IPS-NIHi11 (cell line): ENCODE measurements at places on chromosomes 12 and 14.

- DNase-seq = peak; percentile 78
Observed at GRCh38 chr14:102508774-102509745, 516 bp downstream of the ANKRD9 start.

GRCh38 chr12:66013224-66013623 lies 117.3 kb downstream of the LLPH start:
- no peak for DNase-seq

- DNase-seq = no peak
Observed at GRCh38 chr12:12654691-12655460, 41.1 kb downstream of the GPR19 start.

DNA sequence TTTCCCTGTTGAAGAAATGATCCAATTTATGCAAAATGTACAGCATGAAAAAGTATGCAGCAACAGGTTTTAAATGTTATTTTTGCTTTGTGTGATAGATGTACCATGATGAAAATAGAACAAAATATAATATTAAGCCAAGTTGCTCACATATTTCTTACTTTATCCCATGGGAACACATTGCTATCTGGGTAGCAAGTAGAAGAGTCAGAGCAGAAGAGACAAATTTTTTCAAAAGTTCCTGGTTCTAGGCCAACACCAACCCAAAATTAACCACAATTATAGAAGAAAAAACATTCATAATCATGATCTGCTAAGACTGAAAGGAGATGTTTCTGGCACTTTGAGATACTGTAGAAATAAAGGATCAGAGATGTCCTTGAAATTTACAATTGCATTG lies 79.9 kb upstream of the SYT10 start:
- no peak for DNase-seq

- DNase-seq = no peak
Observed at GRCh38 chr12:121365416-121366062, 13.3 kb upstream of the ANAPC5 start.

DNA sequence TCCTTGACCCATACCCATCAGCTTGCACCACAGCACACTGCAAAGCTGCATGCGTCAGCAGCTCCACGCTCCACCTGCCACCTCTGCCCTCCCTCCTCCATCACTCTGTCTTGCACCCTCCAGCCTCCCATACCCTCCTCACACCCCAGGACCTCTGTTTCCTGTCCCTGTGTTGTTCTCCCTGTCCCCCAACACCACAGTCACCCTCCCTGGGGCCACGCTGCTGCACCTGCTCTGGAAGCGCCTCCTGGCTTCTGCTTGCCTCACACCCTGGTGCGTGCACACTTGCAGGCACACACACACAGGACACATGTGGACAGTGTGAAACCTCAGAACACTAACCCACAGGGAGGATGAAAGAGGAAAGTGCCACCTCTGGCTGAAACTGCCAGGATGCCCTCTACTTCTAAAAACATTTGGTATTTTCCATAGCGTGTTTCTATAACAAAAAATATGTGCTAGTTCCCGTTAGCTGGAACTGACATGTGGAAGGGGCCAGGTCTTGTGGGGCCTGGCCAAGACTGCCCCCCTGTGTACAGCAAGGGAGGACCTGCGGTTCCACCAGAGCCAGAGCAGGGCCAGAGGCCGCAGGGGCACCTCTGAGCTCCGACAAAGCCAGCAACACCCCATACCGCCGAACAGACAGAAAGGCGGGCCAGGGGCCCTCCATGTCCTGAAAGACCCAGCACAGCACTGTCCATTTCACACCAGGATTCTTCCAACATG lies 10.0 kb downstream of the BRF1 start:
- no peak for DNase-seq

DNA sequence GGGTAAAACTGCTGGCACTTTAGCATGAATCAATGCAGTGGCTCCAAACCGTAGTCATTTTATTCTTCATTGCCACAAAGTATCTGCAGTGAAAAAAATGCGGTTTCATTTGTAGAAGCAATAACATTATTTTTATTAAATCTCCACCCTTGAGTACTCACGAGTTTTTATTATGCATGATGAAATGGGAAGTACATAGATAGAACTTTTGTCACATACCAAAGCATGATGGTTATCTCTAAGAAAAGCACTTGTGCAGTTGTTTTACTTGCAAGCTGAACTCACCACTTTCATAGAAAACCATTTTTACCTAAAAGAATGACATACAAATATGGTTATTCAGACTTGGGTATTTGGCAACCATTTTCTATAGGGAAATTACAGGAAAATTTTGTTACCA lies 90.3 kb downstream of the PELI2 start:
- DNase-seq = no peak

DNA sequence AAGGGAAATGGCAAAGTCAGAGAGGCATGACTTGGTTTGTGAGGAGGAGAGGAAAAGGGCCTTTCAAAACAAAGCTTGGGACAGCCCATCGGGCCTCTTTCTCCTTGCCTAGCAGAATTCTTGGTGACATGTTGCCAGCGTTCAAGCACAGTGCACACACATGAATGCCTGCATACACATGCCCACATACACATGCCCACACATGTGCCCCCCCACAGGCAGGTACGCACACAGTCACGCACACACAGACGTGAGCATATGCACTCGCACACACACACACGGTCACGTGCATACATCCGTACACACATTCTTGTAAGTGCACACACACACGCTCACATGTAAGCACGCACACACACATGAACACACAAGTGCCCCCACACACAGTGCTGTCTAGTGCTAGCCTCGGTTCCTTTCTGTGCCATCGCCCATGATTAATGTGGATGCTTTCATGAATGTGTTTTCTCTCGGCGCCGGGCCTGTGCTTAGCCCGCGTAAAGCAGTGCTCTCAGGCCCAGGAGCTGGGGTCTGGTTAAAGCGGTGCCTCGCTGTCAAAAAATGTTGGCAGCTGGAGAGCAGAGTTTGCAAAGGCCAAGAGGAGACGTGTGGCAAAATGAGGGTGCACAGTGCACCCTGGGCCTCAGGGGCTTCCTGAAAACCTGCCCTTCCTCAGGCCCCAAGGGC lies 328.8 kb upstream of the DIO3 start:
- no peak for DNase-seq

DNA sequence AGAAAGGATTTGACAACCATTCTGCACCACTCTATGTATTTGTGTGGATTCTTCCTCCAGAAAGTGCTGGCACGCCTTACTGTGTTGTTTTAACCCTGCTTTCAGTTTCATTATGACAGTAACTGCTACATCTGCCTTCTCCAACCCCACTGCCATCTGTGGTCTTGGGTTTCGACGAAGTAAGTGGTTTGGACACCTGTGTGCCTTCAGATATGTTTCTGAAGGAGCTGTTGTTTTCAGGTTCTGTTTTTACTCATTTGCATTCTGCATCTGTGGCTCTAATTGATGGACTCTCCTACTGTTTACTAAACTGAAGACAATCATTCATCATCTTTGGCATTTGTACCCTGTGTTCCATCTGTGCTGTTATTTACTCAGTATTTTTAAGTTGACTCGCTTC lies 4.1 kb downstream of the TSHR start:
- no peak for DNase-seq
